Stimulated activated CD8-positive, alpha-beta memory T cell treated with anti-CD3 and anti-CD28 coated beads, Interleukin-7, amount 100 ng/mL, for 1 hour (primary cell): ENCODE measurements at places on chromosomes 6 and 20.

DNA sequence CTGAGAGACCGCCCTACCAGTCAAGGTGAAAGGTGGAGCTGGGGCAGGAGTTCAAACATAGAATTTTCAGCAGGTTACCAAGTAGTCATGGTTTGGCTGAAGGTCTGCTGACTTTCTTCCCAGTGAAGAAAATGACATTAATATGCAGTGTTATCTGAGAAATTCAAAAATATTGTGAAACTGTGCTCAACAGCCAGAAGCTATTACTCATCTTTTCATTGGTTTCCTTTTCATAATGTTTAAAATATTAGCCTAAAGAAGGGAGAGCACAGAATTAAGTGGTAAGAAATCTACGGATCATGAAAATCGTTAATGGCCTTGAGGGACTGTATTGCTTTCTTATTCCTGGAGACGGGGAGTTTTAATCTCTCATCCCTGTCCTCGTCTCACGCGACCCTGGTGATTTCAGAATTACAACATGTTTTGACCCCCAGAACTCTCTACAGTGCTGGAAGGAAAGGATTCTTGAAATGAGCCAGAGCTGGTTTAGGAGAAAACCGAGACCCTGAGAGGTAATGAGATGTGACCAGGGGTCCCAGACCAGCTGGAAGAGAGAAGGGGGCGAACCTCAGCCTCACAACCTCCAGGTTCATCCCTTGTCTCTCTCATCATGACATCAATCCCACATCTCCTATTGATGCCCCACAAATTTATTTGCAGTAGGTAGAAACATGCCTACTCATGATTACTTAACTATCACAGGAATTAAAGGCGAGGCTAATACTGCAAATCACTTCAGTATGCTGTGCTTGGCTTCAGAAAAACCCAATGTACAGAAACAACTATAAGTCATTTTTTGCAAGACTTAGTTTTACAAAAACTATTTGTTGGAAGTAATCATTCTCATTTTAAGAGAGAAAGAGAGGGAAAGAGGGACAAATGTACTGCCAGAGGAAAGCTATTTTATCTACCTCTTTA is 209.5 kb downstream of the FNDC1 start:
- no peak for DNase-seq

DNA sequence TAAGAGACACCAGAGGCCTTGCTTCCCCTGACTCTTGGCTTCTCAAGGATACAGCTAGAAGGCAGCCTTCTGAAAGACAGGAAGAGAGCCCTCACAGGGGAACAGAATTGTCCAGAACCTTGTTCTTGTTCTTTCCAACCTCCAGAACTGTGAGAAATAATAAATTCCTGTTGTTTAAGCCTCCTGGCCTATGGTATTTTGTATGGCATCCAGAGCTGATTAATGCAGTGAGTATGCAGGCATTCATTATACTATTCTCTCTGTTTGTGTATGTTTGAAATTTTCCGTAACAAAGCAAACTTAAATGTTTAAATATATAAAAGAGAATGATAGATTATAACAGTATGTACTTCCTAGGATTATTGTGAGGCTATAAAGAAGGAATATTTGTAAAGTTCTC is 903.4 kb upstream of the FLRT3 start:
- DNase-seq: no peak

DNA sequence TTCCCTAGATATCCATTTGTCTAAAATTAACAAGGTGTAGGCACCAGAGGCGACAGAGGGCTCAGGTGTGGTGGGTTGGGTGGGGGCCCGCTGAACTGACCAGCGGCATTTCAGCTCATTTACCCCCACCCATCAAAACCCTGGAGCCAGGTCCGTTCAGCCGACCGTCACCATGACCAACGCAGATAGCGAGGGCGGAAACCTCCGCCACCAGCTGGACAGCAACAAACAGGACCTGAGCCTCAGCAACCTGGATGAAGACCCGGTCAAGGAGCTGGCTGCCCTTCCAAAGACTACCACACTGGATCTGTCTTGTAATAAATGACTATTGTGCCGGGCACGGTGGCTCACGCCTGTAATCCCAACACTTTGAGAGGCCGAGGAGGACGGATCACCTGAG is 120.8 kb upstream of the LGSN start:
- no peak for DNase-seq

- no peak for DNase-seq
Observed at GRCh38 chr6:114862819-114863218, 520.0 kb upstream of the HS3ST5 start.

- no peak for DNase-seq
Observed at GRCh38 chr20:49850463-49851230, 38.0 kb downstream of the SLC9A8 start.

- DNase-seq: no peak
Observed at GRCh38 chr20:62611819-62612218, 30.5 kb upstream of the SLCO4A1 start.

- DNase-seq: no peak
Observed at GRCh38 chr20:6265204-6265904, 142.5 kb upstream of the FERMT1 start.

DNA sequence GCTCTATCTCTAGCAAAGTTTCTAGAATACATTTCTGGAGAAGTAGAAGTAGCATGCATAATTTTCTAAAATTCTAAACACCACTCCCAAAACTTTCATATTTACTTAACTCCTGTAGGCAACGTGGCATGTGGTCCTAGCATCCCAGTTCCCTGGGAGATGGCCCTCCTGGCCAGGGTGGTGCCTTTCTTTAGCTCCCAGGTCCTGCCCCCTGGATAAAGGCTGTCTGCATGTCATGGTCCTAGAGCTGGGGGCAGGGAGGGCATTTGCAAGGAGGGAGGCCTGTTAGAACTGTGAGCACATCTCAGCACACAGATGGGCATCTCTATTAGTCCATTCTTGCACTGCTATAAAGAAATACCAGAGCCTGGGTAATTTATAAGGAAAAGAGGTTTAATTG is 485.6 kb upstream of the SULF2 start:
- no peak for DNase-seq

DNA sequence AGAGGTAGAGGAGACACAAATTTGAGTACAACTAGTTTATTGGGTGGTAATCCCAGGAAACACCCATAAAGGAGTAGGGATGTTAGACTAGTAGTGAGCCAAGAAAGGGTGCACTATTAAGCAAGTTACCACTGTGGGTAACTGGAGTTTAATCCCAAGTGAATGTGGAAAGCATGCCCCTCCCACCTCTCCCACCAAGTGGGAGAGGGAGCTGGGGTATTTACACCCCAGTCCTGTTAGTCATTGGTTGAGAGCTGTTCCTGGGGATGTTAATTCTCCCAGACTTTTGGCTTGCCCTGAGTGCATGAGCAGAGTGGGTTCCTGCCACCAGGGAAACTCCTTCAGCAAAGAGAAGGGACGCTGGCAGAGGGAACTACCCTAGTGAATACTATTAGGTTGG is 49.2 kb upstream of the ZFP64 start:
- DNase-seq: no peak

DNA sequence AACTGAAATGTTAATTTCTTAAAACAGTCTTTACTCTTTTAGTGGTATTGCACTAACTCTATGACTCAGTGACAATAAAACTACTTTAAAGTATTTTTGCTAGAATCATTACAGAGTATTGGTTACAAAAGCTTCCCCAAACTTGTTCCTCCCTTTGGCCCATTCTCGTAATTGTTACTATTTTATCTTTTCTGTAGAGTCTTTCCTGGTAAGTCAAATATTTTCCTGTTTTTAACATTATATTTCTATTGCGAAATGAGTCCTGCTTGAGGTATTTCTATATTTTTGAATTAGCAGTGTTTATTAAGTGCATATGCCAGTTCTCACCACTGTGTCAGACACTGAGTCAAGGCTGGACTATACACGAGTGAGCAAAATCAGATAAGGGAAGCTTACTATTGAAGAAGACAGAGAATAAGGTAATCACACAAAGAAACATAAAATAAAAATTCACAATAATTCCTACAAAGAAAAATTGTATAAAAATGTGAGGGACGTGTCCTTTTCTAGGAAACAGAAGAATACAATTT is 970.5 kb downstream of the EYS start:
- no peak for DNase-seq

- DNase-seq: no peak
Observed at GRCh38 chr20:54456961-54457360, 18.4 kb upstream of the DOK5 start.

GRCh38 chr6:156776470-156776839 is 723 bp upstream of the ARID1B start:
- no peak for DNase-seq

DNA sequence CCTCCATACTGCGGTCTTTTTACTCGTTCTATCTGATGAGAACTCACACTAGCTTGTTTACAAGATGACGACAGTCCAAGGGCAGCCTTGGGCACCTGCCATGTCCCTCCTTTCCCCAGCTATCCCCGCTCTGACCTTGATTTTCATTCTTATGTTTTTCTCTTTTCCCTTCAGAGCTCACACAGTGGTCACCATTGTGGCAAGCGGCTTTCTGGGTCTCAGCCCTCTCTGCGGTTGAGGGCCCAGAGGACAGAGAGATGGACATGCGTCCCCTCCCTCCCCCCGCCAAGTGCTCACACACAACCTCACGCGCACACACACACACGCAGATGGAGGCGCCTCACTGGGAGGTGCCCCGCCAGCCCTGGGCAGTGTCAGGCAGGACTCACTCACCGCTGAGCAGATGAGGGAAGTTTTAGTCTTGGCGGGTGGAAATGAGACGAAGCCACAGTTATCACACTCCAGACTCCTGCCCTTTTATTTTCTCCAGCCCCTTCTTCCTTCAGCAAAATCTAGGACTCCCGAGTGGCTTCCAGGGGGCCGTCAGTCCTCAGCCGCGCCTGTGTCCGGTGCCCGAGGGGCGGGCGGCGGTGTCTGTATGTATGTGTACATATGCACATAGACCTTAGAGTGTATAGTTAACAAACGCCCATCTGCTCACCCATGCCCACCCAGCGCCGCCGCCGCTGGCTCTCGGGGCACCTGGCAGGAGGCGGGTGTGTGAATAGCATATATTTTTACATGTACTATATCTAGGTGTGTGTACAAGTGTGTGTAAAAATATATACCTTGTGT is 13.8 kb upstream of the MYL9 start:
- no peak for DNase-seq

GRCh38 chr6:77573843-77574242 is 79.0 kb upstream of the MEI4 start:
- no peak for DNase-seq

DNA sequence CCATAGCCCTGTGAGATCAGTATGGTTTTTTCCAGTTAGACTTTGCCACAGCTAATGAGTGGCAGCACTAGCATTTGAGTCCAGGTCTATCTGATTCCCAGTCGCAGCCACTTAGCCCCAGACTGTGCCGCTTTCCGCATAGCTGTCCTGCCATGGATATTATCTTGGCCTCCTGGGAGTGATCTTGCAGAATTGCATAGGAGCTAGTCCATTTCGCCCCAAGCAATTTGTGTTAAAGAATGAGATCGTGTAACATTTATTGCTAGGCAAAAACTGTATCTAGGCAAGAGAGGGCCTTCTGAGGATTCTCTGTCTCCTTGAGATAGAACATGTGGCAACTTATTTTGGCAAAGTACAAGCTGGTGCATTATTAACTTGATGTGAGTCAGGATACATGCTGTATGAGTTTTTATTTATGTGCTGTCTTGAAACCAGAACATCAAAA is 74.2 kb downstream of the EZR start:
- no peak for DNase-seq

DNA sequence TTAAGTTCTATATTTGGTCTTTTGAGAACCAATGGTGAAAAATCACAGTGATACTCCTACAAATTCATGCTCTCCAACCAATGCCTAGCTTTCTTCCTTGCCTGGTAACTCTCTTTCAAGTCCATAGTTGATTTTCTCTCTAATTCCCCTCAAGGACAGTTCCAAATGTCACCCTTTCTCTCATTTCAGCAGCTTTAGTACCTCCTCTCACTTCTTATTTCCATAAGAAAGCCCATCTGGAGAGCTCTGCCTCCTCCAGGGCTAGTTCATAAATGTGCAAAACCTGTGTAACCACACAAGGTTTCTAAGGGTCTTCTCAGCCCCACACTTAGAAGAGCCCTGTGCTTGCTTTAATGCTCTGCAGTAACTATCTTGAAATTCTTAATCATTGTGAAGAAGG is 155.4 kb upstream of the PLCB4 start:
- DNase-seq: no peak

GRCh38 chr6:137903933-137904821 is 37.1 kb downstream of the TNFAIP3 start:
- no peak for DNase-seq

DNA sequence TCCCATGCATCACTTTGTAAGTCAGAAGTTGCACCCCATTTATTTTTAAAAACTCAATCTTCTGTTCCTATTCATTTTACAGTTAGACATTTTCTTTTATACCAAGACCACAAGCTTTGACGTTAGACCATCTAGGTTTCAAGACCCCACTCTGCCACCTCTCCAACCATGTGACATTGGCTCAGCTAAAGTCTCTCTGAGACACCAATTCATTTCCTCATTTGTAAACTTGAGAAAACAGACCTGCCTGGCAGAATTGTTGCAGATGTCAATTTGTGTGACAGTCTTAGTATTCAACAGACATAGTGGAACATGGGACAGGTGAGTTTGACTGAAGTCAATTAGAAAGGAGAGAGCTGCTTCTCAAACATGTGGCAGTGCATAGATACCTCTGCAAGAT is 55.6 kb upstream of the CSE1L start:
- no peak for DNase-seq

DNA sequence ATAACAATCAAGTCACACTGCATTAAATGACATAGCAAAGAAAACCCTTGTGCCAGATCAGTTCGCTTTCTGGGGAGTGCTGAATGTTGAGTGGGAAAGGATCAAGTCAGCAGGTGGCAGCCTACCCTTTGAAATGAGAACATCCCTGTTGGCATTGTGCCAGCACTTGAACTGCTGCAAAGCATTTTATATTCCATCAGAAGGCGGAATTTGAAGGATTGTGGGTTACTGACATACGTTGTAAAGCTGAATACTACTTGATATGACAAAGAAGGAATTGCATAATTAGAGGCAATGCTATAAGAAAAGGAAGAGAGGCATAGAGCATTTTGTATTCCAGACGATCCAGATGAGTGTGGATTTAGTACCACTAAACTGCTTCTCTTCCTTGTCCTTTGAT is 26.5 kb downstream of the BCKDHB start:
- DNase-seq: no peak

- no peak for DNase-seq
Observed at GRCh38 chr6:117557951-117558350, 44.4 kb downstream of the GOPC start.
